ENCODE measurements at places on chromosomes 5 and 9.
A peak's percentile ranks its signal among the peaks of the same experiment; 100 is the strongest.

DNA sequence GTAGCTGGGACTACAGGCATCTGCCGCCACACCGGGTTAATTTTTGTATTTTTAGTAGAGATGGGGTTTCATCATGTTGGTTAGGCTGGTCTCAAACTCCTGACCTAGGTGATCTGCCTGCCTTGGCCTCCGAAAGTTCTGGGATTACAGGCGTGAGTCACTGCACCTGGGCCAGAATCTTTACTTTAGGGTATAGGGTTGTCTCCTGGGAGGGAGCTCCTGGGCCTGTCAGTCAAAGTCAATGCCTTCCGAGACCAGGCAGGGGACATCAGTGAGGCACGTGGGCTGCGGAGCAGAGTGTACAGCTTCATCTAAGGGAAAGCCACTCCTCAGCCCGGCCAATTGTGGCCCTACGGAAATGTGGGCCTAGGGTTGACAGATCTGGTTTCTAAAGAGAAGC is 108.6 kb downstream of the FGF18 start:
- DNase-seq: no peak

DNA sequence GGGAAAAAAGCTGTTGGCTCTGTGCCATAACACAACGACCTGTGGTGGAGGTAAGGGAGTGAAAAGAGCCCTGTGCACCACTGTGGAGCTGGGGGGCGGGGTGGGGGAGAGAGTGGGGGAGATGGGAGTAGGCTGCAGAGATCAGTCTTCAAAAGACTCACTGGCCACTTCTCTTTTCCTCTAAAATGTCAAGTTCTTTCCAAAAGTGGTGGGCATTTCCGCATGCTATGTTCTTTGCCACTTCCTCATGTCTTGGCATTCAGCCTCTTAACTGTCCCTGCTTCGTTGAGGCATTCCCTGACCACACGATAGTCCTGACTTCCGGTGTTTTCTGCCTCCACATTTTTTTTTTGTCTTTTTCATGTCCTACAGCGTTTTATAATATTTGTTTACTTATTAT is 2.4 kb upstream of the PPP2R2B start:
- DNase-seq: no peak

- DNase-seq: no peak
These were observed 2062.2 kb upstream of the CDH6 start for GRCh38 chr5:29131285-29131684.

GRCh38 chr9:12961276-12961809 is 186.5 kb downstream of the LURAP1L start:
- no peak for DNase-seq

DNA sequence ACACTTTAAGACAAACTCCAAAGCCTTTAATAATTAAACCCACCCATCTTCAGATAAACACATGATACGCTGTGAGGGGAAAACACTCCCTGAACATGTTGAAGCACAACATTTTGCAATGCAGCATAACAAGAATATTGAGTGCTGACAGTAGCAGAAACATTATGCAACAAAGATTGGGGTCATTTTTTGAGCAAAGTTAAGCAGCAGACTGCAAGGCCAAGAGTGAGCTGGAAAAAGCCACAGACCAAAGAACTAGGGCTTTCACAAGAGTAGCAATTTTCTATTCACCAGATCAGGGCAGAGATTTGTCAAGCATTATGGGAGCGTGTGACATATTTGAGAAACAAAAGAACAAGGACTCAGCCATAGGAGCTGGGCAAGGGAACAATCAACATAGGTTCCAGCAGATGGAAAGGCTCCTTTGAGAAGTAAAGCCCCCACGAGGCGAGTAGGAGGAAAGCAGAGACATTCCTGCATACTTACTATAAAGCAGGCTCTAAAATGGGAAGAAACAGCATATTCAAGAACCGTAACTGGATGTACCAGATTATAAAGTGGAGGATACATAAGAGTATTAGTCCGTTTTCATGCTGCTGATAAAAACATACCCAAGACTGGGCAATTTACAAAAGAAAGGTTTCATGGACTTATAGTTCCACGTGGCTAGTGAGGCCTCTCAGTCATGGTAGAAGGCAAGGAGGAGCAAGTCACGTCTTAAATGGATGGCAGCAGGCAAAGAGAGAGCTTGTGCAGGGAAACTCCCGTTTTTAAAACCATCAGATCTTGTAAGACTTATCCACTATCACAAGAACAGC is 4.8 kb upstream of the TTC23L start:
- DNase-seq: no peak

GRCh38 chr9:94554439-94555331 is at the start of gene PCAT7:
Gene PCAT7, plus strand, starts transcription at chr9:94555083.
- peak; percentile 22 for DNase-seq

- DNase-seq: no peak
These were observed 587.3 kb downstream of the GABRG2 start for GRCh38 chr5:162654661-162655405.

DNA sequence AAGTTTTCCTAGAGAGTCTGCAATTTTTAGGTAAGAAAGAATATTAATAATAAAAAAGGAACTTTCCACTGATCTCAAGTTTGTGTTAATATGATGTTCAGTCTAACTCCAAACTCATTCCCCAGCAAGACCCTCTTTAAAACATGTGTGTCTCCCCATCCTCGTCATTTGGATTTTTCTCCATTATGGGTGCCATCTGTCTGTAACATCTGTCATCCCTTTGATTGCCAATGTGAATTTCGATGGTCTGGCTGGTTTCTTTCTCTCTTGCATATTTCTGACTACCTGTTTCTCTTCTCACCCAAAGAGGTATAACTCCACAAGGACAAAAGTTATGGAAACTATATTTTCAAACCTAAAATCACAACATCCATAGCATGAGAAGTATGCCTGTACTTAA is 4.4 kb downstream of the TAS2R1 start:
- no peak for DNase-seq

DNA sequence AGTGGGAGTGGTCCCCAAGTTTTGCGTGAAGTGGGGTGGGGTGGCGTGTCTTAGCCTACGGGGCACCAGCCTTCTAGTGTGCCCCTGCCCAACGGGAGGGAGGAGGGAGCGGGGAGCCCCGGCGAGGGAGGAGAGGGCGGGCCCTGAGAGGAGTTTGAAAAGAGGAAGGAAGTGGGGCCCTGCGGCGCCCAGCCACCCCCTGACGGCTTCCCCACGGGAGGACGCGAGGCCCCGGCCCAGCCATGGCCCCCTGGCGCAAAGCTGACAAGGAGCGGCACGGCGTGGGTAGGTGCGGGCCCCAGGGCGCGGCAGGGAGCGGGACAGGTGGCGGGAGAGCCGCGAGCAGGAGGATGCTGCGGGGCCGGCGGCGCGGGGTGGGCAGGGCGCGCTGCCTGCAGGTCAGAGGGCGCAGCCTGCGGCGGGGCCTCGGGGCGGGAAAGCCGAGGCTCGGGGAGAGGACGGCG is at the start of gene DOCK2:
DOCK2 (plus strand) TSS at position 191 of the 464 bp plus-strand sequence; CDS start at position 243, 52 bp downstream.
- peak; percentile 60 for DNase-seq

- DNase-seq: no peak
These were observed 34.9 kb upstream of the FCHO2 start for GRCh38 chr5:72920690-72921502.

DNA sequence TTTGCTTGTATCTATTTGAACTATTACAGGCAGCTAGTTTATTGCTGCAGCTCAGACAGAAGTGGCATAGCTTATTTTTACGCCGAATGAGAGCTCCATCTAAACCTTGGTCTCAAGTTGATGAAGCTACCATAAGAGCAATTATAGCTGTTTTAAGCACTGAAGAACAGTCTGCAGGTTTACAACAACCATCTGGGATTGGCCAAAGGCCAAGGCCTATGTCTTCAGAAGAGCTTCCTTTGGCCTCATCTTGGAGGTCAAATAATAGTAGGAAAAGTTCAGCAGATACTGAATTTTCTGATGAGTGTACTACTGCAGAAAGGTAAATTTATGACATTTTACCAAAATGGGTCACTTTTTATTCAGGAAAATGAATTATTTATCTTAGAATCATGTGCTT is 67.9 kb downstream of the YTHDC2 start:
- no peak for DNase-seq

DNA sequence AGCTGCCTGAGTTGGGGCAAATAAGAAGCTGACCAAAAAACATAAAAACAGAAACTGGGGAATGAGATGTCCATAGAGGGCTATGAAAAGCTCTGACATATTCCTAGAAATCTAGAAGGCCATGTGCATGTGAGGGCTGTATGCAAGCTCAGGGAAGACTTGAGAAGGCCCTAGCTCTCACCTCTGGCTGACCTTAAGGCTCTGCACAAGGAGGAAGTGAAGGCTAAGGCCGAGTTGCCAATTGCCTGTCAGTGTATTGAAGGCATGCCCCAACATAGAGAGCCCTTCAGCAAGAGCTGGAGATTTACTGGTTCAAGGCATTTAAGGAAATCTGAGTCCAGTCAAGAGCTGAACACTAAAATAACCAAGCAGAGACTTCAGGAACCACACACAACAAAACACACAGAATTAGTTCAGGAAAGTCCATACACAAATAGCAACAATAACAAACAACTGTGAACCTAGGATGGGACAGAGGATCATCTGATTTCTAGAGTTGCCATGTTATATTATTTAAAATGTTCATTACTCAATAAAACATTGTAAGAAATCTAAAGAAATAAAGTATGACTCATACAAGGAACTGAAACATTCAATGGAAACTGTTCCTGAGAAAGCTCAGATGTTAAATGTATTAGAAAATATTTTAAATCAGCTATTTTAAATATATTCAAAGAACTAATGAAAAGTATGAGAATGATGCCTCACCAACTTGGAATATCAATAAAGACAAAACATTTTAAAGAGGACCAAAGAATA is 161.8 kb downstream of the AUH start:
- no peak for DNase-seq

DNA sequence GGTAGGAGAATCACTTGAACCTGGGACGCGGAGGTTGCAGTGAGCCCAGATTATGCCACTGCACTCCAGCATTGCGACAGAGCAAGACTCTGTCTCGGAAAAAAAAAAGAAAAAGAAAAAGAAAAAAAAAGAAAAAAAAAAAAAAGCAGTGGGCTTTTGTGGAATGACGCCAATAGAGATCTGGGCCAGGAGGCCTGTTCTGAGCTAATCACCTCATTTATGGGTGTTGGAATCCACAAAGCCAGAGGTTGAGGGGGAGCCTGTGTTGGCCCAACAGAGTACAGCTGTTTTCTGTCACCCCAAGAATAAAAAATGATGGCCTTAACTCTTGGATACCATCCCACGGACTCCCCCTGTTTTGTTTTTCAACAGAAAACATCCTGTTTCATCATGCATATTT is 18.5 kb downstream of the OSTF1 start:
- no peak for DNase-seq

DNA sequence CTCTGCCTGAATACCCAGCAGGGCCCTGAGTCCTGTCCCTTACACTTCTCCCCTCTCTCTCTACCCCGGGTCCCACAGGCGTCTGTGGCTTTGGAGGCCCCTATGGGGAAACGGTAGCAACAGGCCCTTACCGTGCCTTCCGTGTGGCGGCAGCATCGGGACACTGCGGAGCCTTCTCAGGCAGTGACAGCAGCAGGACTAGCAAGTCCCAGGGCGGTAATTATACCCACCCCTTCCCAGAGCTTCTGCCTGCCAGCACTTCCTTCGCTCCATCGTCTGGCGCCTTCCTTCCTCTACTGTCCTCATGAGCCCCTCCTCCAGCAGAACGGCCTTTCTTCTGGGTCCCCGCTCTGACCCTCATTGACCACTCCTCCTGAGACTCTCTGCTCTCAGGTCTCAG is 17.9 kb upstream of the PHF2 start:
- no peak for DNase-seq

DNA sequence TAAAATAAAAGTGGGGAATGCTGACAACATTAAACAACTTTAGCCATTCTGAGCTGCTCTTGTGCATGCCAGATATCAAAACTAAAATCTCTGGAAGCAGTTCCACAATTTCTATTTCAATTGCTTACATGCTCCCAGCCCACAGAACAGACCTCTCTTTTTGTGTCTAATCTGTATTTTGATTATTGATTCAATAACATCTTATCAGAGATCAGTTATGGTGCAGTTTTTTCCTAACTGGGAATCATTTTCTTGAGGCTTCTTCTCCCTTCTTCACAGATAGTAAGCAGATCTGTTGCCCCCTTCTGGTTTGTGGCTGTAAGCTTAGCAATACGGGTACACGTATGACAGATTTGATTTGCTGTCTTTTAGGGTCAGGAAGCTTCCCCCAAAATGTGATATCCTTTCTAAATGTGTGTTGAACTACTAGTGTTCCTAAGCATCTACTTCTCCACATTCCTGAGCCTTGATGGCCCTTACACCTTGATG is 39.4 kb downstream of the MRPS27 start:
- DNase-seq: no peak

GRCh38 chr5:53479590-53480415 is 626 bp upstream of the FST start:
- no peak for DNase-seq

DNA sequence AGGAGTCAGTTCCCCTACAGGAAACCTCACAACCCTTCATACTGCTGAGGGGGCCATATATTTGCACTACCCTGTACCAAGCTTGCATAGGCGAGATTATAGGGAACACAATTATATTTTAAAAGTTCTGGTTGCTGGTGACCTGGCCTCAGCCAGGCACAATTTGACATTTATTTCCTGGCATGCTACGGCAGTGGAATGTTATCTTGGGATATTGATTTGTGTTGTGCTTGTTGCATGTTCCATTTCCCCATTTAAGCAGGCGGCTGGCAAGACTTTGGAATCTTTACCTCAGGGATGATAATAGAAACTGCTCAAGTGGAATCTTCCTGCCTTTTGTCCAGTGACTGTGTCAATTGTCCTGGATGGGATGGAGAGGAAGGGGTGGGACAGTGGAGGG is 67.0 kb upstream of the RPS23 start:
- DNase-seq: no peak

DNA sequence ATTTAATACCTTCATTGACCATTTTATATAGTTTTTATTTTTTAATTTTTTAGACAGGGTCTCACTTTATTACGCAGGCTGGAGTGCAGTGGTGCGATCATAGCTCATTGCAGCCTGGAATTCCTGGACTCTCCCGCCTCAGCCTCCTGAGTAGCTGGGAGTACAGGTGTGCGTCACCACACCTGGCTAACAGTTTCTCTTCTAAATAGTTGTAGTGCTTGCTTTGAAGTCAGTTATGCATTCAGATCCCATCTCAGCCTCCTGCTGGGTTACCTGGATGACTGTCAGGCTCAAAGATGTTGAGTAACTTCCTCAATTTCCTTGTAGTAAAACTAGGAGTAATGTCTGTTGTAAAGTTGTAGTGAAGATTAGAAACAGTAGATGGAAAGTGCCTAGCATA is 21.4 kb downstream of the SNX18 start:
- DNase-seq: no peak

DNA sequence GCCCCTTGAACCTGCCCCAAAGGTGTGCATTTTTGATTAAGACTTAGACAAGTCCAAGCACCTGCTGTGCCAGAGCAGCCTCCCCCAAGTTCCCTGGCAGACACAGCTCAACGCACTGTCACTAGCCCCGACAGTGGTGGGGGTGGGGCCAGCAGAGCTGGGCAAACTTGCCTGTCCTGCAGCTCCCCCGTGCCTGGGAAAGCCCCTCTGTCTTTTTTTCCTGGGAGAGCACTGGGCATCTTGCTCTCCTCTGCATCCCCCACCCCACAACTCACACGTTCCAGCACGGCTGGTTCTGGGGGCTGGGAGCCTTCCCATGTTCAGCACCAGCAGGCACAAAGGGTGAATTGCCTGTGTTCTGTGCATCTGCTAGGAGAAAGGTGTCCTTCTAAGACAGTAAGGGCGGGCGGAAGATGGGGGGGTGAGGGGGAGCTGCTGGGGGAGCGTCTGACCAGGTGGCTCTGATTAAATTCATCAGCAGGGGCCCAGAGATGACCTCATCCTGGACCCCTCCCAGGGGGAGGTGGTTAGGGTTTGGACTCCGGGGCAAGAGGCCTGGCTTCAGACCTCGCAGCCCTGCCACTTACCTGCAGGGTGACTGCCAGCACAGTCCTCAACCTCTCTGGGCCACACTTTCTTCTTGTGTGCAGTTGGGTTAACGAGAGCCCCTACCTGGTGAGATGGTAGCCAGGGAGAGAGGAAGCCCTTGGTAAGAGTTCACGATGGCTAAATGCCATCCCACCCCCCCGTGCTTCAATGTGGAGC is 23.5 kb downstream of the HMCN2 start:
- DNase-seq: no peak
